ENCODE measurements at places on chromosomes 7 and 10. TPM values are rescaled to one million over a fixed set of nuclear protein-coding genes. Genes with fewer than 3 reads are reported as not detected.

MAGI2 gene
- 12.8 TPM for total RNA-seq

COBL gene
- not detected for total RNA-seq

ZNF438 gene
- 3.3 TPM for total RNA-seq

CFAP69 gene
- 5.0 TPM for total RNA-seq

ZMIZ1 gene
- 12.6 TPM for total RNA-seq

CDHR3 gene
- total RNA-seq: 5.4 TPM

ANXA8 gene
- 0.52 TPM for total RNA-seq

ADD3 gene
- 207 TPM for total RNA-seq

CASTOR2 gene
- total RNA-seq: 9.5 TPM

IFIT3 gene
- 19.7 TPM for total RNA-seq

HSPA12A gene
- total RNA-seq: 1.4 TPM

AKR1B15 gene
- not detected for total RNA-seq

COL26A1 gene
- not detected for total RNA-seq

AZGP1 gene
- total RNA-seq: not detected

Measured in bronchial smooth muscle cell (primary cell).